ENCODE measurements at places on chromosomes 4 and X. TPM values are rescaled to one million over a fixed set of nuclear protein-coding genes. Genes with fewer than 3 reads are reported as not detected.

DNA sequence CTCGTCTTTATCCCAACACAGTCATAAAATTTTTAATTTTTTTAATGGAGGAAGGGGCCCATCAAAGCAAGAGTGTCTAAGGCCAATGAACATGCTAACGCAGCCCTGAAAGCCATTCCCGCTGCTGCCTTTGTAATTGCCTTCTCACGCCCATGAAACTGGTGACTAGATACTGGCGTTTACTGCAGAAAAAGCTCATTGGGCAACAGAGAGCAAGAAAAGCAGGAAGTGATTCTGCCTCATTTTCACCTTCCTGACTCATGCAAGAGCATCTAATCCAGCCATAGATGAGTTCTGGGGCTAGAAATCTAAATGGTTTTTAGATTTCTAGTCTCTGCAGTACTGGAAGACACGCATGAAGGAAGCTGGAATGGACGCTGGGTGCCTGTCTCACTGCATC, 72.5 kb downstream of the ANXA3 start:
- DNase-seq: no peak

Gene RS1
- not detected for total RNA-seq

GRCh38 chr4:11009281-11009680, 324.7 kb upstream of the CLNK start:
- DNase-seq: no peak

Gene FHDC1
- total RNA-seq: 0.30 TPM

DNA sequence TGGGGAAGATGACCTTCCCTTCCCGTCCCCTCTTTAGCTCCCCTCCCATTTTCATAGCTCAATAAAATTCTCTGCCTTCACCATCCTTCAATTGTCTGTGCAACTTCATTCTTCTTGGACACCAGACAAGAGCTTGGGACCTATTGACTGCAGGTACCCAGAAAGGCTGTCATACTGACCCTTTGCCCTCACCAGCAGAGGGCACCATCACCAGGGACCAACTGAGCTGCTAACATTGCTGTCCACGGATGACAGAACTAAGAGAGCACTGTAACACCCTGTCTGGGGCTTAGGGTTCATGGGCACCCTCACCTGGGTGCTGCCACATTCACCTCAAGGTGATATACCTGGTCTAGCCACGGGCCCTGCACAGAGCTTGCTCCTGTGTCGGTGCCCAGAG, 141.3 kb upstream of the VCX3B start:
- no peak for DNase-seq

Gene WNK3
- total RNA-seq: not detected

DNA sequence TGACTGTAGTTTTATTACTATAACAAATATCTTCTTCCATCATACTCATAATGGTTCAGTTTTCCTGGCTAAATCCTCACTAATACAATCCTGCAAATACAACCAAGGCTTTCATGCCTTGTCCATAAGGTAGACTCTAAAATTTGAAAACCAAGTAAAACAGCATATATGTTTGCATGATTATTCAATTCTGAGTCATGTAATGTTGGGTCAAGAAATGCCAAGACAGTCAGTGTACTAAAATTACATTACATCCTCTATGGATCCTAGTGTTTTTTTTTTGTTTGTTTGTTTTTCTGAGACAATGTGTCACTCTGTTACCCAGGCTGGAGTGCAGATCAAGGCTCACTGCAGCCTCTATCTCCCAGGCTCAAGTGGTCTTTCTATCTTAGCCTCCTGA, 38.6 kb upstream of the TEX13D start:
- no peak for DNase-seq

DNA sequence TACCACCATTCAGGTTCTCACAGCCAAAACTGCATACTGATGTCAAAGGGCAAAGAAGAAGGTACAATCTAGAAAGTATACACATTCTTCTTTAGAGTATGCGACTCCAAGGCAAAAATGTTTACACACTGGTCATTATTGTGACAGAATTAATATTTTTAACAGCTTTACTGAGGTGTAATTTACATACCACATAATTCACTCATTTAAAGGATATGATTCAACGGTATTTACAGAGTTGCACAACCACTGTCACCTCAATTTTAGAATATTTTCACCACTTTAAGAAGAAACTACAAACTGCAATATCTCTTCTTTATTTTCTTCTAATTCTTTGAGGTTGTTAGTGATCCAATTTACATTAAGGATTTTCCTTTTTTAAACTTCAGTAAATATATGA, 325.4 kb upstream of the SMIM31 start:
- DNase-seq: no peak

DNA sequence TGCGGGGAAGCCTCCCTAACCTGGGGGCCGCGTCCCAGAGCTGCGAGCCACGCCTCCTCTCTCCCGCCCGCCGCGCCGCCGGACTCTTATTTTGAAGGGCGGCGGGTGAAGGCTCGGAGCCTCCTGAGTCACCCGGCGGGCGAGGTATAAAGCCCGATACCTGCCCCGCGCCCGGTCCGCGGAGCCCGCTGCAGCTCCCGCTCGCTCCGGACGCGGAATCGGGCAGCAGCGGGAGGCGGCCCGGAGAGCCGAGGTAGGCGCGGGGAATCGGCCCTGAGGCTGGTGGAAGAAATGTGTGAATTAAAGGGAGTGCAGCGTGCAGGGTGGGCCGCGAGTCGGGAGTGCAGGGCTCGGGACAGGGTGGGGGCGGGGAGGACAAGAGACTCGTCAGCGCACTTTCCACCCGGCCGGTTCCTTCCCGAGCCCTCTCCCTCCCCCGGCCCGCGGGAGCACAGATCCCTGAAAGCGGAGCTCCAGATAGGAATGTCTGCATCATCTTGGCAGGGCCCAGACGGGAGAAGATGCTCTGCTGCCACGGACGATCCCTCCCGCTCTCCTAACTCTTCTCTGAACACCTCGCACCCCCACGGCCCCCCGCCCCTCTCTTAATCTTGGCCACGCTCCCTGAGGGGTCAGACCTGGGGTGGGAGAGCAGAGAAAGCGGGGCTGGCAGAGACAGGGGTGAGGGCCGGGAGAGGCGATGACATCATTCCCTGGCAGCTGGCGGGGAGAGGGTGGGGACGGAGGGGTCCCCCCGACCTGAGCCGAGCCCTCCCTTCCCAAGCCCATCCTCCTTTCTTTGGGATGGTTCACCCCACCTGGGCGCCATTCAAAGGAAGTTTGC, 177.9 kb downstream of the CBR4 start:
- DNase-seq: peak; percentile 63

DNA sequence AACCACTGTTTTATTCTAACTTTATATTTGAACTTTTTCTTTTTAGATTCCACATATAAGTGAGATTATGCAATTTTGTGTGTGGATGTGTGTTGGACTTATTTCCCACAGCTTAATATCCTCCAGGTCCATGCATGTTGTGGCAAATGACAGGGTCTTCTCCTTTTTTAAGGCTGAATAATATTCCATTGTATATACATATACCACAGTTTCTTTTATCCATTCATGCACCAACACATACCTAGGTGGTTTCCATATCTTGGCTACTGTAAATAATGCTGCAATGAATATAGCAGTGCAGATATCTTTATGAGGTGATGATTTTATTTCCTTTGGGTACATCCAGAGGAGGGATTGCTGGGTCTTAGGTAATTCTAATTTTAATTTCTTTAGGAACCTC, 69.0 kb downstream of the SNCA start:
- DNase-seq: no peak

DNA sequence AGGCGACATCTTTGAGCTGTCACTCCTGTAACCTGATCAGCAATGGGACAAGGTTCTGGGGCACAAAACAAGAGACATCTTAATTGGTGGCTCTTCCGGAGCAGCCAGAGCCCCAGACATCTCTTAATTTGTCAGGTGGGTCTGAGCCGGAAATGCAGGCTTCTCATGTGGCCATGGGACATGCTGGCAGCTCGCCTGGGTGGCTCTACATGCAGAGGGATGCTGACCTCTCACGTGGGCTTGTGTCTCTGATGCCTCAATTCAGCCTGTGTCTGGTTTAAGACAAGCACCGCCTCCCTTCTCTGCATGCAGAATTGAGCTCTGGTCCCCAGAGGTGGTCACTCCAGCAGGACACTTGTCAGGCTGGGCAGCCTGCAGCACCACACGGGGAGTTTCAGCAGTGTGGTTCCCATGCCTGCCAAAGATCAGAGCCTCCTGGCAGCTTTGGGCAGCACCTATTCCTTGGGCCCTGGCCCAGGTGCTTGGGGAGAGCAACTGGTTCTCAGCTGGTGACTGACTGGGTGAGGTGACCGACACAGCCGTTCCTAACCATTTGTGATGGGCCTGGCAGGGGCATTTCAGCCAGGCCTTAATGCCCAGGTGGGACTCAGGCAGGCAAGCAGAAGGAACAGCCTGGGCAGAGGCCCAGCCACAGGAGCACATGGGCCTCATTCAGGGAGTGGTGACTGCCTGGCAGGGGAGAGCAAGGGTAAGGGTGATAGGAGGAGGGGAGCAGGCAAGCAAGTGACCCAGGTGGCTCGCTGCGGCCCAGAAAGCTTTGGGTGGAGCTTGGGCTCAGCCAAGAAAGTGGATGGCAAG, 53.4 kb downstream of the HMX1 start:
- DNase-seq: no peak

DNA sequence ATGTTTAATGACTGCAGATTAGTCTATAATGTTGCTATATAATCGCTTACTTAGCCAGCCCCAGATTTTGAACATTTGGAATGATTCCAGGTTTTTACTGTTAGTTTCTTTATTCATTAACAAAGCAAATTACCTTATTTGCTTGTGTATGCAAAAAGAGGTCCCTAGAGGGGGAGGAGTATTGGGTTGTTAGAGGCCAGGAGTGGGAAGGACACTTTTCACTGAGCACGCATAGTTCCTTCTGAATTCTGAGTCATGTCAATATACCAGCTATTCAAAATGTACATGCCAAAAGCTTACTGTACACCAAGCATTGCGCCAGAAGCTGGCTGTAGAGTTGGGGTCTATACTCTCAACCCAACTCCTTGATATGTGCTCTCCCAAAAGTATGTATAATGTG, 5.1 kb upstream of the DGAT2L6 start:
- no peak for DNase-seq

Gene SLITRK4
- total RNA-seq: not detected

Gene ADH1B
- total RNA-seq: not detected

Gene ADGRG2
- not detected for total RNA-seq

GRCh38 chrX:38489341-38489740, 72.0 kb upstream of the TSPAN7 start:
- no peak for DNase-seq

- DNase-seq: no peak
Measured at GRCh38 chr4:3082925-3083515, 8.5 kb downstream of the HTT start.

DNA sequence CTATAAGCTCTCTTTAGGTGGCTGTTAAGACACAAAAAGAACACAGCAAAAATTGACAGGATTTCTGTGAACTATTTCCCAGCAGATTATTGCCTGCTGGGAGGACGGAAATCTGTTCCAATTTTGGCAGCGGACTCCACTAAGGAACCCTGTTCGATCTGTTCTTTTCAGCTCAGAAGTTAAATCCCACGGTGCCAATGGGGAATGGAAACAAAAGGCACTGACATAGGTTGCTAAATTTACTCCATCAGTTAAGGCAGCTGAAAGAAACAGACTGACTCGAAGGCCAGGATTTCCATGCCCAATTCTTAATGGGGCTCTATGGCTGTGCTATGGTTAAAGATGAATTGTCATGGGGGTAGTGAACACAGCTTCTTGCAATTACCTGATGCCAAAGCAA, 126.5 kb upstream of the HPGD start:
- no peak for DNase-seq

Gene LINC00632
- total RNA-seq: 181 TPM

GRCh38 chr4:726838-727237, 21.2 kb downstream of the PCGF3 start:
- DNase-seq: no peak

GRCh38 chr4:137390707-137391106, 141.6 kb downstream of the PCDH18 start:
- DNase-seq: no peak

GRCh38 chr4:55124322-55125076, 896 bp downstream of the KDR start:
- DNase-seq: no peak

GRCh38 chr4:7938609-7939376, 868 bp downstream of the AFAP1 start:
- DNase-seq: no peak

DNA sequence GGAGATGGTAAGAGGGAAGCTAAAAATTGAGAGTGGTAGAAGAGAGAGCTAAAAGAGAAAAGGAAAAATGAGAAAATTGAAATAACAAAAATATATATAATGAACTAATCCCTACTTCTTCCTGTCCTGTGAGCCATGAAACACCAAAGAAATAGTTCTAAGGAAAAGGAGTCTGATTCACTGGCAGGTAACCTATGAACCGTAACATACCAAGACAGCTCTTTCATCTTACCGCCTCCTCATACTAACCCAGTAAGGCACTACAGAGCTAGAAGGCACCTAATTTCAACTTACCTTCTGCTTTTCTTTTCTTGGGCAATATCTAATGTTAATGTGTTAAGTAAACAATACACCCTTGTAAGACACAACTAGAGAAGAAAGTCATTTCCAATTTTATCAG, 297.7 kb upstream of the DIAPH2 start:
- no peak for DNase-seq

DNA sequence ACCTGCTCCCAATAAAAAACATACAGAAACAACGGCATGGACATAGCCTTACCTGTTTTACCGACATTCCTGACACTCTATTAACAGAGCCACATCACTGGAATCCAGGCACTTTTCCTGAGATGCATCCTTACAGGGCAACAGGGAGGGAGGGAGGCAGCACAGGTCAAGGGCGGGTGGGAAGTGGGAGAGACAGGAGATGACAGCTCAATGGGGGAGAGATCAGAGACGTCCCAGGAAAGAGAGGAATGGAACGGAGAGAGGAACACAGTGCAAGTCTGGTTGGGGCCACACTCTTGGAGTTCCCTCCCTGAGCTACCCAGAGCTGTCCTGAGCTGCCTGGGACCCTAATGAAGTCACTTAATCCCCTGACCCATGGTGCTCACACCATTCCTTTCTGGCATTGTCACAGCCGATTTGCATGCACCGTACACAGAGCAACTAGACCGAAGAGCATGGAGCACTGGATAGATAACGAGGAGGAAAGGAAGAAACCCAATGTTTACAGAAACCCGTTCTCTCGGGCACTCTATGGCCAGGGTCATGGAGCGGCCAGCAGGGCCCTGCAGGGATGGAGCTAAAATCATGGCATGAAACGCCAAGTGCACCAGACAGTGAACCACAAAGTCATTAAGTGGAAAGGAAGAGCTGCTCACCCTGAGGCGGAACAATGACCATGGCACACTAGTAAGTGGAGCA, 93.1 kb downstream of the NSUN7 start:
- DNase-seq: no peak

Data from HFFc6 (cell line).